ENCODE measurements at places on chromosomes 13 and 19. TPM values are rescaled to one million over a fixed set of nuclear protein-coding genes. Genes with fewer than 3 reads are reported as not detected.

Gene PLEKHF1
- total RNA-seq: 1.9 TPM

Gene ZNF578
- 28.4 TPM for total RNA-seq

Gene ICAM4
- total RNA-seq: 0.16 TPM

Gene FLT1
- total RNA-seq: 13.7 TPM

Gene FGF14
- 69.1 TPM for total RNA-seq

Gene SHD
- 0.94 TPM for total RNA-seq

Gene ZNF570
- total RNA-seq: 32.4 TPM

Gene ZNF582
- total RNA-seq: 4.8 TPM

Gene GJB6
- total RNA-seq: 8.3 TPM

Gene PCDH9
- total RNA-seq: 113 TPM

Gene ZNF486
- 24.3 TPM for total RNA-seq

Gene C1QTNF9B
- total RNA-seq: not detected

Gene PDE4C
- 0.47 TPM for total RNA-seq

Gene ZNF793
- total RNA-seq: 51.3 TPM

Gene OR7C1
- total RNA-seq: not detected

Gene CEACAM19
- total RNA-seq: 2.0 TPM

Gene TRIP10
- total RNA-seq: 3.0 TPM

Gene ANGPTL4
- 0.94 TPM for total RNA-seq

Gene NEK3
- 11.4 TPM for total RNA-seq

Gene DLL3
- total RNA-seq: 15.8 TPM

Gene ZIC5
- total RNA-seq: 1.6 TPM

Gene ZNF541
- not detected for total RNA-seq

Gene CCDC159
- total RNA-seq: 2.3 TPM

Gene BIVM
- 65.2 TPM for total RNA-seq

Gene LRG1
- total RNA-seq: not detected

Gene WDR88
- total RNA-seq: 0.16 TPM

Gene CLEC17A
- total RNA-seq: 0.31 TPM

Gene C19orf85
- not detected for total RNA-seq

Gene ZNF296
- not detected for total RNA-seq

Gene DCT
- total RNA-seq: 0.47 TPM

Gene SIGLEC14
- total RNA-seq: 0.16 TPM

Gene ZNF615
- total RNA-seq: 27.1 TPM

Gene ZNF415
- total RNA-seq: 24.3 TPM

Gene TNNT1
- not detected for total RNA-seq

Gene ZNF772
- total RNA-seq: 73.9 TPM

Gene DCLK1
- total RNA-seq: 385 TPM

Gene LENG1
- total RNA-seq: 4.2 TPM

Gene LAIR1
- total RNA-seq: 1.1 TPM

Gene NOTCH3
- total RNA-seq: 12.6 TPM

Gene KDELR1
- total RNA-seq: 21.8 TPM

Gene ZC3H4
- total RNA-seq: 11.2 TPM

Gene CCDC169
- total RNA-seq: 2.7 TPM

Gene CABP5
- not detected for total RNA-seq

Gene ITM2B
- 135 TPM for total RNA-seq

Gene FREM2
- 2.7 TPM for total RNA-seq

Gene FGF22
- 0.62 TPM for total RNA-seq

Gene PAF1
- 29.2 TPM for total RNA-seq

Gene CFAP97D2
- not detected for total RNA-seq

Gene ERF
- total RNA-seq: 7.8 TPM

Gene OLFM2
- total RNA-seq: 121 TPM
